Hematopoietic multipotent progenitor cell treated with erythropoietin and hydrocortisone succinate and interleukin-3 and kit ligand, for 17 days (in vitro differentiated cells): ENCODE measurements at places on chromosomes 4 and X.

- no peak for DNase-seq
These were observed 5.9 kb upstream of the GPKOW start for GRCh38 chrX:49129427-49129826.

GRCh38 chr4:16916719-16917337 lies 18.4 kb upstream of the LDB2 start:
- DNase-seq = peak; percentile 26

GRCh38 chr4:106422766-106423165 lies 54.2 kb upstream of the GIMD1 start:
- DNase-seq = no peak

DNA sequence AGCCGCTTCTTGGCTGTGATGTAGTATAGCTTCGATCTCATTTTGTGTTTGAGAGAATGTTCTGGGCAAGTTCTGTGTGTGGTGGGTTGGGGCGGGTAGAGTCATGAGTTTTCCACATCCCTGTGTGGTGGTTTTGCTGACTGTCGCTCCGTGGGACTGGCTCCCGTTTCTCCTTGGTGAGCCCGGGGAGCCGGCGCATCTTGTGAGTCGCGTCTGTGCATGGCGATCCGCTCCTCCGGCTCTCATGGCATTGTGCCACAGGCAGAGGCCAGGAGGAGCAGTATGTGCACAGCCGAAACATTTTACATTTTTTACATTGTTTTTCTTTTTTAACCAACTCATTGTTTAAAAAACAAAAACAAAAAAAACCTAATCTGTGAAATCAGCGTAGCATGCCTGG lies 27.7 kb upstream of the TBC1D14 start:
- no peak for DNase-seq

DNA sequence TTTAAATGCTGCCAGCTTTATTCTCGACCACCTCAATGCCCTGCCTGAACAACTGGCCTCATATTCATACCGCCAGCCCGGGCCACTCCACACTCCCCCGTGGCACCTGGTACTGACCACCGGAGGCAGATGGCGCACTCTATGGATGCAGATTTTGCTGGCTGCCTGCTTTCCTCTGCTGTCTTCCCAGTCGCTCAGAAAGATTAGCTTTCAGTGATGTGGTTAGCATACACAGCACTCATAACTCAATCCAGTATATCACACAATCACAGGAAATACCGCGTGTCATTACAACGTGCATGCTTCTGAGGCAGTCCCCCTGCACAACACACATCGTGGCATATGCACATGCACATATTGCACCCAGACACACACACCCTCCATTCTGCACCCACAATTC lies 147.2 kb upstream of the BCOR start:
- no peak for DNase-seq

- no peak for DNase-seq
These were observed 161.7 kb downstream of the BRWD3 start for GRCh38 chrX:80648023-80648422.

GRCh38 chr4:141210168-141210567 lies 10.5 kb upstream of the ZNF330 start:
- no peak for DNase-seq

- DNase-seq = no peak
These were observed 131.4 kb downstream of the THOC2 start for GRCh38 chrX:123601437-123601836.

DNA sequence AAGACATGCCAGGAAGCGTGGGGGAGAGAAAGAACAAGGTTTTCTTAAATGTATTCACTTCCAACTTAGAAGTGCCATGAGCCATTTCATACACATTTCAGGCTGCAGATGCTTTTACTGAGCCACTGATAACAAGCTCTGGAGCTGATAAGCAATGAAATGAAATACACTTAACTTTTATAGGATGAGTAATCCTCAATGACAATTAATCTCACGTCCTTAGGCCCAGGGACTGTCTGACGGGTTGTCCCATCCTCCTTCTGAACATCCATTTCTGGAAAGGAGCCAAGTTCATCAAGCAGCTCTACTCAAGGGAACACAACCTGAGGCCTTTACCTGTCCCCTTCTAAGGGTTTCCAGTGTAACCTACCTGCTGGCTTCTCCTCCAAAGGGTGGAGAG lies 121.2 kb downstream of the PARM1 start:
- no peak for DNase-seq

- no peak for DNase-seq
These were observed 501.9 kb downstream of the RAPGEF2 start for GRCh38 chr4:159604781-159605180.

- DNase-seq = no peak
These were observed 31.8 kb downstream of the PDGFC start for GRCh38 chr4:156939801-156940200.
